ENCODE measurements at places on chromosomes 13 and 19.

- DNase-seq = no peak
Measured at GRCh38 chr13:24011266-24011665, 114.0 kb upstream of the C1QTNF9B start.

DNA sequence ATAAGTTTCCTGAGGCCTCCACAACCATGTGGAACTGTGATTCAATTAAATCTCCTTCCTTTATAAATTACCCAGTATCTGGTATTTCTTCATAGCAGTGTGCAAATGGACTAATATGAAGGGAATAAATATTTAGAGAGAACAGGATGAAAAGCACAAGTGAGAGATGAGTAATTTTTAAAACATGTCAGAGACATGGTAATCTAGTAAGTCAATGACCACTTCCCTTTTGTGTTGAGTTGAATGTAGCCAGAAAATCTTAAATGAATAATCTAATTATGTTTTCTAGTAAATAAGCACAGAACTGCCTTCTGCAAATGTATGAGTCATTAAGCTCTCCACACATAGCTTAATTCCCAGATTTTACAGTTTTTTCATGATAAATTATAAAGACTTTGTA lies 524.1 kb upstream of the SLITRK5 start:
- no peak for DNase-seq

GRCh38 chr13:66040506-66040905 lies 1189.6 kb downstream of the PCDH9 start:
- DNase-seq = no peak

DNA sequence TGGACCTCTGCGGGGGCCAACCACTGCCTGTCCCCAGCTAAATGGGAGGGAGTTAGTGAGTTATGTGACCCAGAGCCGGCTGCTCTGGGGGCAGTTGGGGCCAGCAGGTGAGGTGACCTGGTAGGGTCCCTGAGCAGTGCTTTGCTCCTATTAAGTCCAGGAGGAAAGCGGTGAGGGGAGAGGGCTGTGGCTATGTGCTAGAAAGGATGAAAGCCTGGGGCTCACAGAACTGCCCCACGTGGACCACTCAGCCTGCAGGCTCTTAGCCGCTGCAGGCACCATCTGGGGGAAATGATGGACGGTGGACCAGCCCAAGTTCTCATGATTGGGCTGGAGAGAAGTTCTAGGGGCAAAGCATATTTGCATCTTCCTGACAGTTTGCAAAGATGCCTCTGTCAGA lies 67.6 kb upstream of the ZNF536 start:
- no peak for DNase-seq

DNA sequence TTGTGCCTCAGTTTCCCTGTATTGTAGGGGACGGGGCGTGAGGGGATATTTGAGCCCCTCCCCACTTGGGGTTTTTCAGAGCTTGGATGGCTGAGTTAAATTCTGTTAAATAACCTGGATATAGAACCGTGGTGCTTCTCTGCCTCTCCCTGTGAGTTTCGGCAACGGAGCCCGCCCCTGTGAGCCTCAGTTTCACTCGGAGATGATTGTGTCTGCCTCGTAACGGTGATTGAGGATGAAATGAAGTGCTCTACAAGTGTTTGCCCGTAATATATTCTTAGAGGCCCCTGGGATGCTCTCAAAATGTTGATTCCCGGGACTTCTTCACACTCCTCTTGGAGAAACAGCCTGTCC lies 509 bp downstream of the KXD1 start:
- DNase-seq = no peak

GRCh38 chr19:51448411-51449016 lies 9.7 kb downstream of the SIGLEC8 start:
- no peak for DNase-seq

DNA sequence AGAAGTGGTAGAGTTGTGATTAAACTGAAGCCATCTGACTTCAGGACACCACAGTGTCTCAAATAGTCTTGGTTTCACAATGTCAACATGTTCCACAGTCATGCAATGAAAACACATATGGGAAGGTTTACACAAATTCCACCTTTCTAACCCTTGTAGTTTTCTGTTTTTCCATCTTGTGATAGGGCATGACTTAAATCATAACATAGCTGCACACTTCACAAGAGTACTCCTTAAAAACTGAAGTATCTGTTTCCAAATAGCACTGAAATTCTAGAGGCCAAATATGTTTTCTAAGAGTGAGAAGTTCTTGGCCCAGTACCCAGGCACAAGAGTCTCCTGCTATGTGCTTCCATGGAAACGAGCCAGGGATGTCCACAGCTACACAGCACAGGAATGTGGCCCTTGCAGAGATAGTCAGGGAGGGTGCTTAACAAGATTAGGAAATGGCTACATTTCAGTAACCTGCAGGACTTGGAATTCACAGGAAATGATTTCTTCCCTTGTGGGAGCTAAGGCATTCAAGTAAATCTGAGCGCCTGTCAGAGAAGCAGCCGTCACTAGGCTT lies 269.1 kb downstream of the NDFIP2 start:
- no peak for DNase-seq

DNA sequence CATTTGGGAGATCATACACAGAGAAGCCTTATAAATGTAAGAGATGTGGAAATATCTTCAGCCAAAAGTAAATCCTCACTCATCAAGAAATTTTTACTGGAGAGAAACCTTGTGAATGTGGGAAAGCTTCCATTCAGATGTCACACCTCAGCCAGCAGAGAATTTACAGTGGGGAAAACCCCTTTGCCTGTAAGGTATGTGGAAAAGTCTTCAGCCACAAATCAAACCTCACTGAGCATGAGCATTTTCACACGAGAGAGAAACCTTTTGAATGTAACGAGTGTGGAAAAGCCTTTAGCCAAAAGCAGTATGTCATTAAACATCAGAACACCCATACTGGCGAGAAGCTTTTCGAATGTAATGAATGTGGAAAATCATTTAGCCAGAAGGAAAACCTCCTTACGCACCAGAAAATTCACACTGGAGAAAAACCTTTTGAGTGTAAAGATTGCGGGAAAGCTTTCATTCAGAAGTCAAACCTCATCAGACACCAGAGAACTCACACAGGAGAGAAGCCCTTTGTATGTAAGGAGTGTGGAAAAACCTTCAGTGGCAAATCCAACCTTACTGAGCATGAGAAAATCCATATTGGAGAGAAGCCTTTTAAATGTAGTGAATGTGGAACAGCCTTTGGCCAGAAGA lies 21.5 kb downstream of the ZNF146 start:
- no peak for DNase-seq

DNA sequence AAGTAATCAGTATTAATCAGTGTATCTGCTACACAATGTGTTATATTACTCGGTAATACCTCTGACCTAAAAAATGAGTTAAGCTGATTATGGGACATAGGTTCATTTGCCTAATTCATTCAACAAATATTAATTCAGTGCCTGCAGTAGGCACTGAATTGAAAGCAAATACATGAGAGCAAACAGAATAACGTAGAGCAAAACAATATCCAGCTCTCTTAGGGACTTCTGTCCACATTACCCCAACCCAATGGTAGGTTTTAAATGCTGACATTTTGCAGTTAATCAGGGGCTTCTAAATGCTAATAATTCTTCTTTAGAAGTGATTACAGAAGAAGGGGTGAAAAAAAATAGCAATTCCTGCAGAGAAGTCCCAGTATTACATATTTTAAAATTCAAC lies 4.9 kb downstream of the RCBTB2 start:
- DNase-seq = no peak

- no peak for DNase-seq
Measured at GRCh38 chr19:39060171-39060570, 24.0 kb upstream of the ACP7 start.

DNA sequence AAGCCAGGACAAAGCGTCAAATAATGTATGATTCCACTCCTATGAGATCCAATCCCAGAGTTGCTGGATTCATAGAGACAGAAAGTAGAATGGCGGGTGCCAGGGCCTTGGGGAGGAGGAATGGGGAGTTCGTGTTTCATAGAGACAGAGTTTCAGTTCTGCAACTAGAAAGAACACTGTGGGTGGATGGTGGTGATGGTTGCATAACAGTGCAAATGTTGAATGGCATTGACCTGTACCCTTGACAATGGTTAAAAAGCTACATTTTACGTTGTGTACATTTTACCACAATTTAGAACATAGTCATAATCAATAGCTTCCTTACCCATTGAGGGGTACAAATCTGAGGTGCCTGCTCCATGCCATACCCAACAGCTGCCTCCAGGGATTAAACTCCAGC lies 33.4 kb downstream of the MBD3L2B start:
- DNase-seq = no peak

DNA sequence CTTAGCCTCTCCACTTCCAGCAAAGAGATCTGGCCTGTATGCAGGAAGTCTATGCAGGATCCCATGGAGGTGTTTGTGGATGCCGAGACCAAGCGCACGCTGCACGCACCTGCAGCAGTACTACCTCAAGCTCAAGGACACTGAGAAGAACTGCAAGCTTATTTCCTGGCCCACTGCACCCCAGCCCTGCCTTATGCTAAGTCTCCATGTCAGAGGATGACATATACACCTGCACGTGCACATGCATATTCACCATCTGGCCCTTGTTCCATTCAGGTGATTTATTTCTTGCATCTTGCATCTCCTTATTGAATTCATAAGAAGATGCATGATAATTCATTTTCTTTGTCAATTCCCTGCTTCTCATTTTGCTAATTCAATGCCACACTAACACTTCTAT lies 472.8 kb upstream of the SGCG start:
- no peak for DNase-seq

DNA sequence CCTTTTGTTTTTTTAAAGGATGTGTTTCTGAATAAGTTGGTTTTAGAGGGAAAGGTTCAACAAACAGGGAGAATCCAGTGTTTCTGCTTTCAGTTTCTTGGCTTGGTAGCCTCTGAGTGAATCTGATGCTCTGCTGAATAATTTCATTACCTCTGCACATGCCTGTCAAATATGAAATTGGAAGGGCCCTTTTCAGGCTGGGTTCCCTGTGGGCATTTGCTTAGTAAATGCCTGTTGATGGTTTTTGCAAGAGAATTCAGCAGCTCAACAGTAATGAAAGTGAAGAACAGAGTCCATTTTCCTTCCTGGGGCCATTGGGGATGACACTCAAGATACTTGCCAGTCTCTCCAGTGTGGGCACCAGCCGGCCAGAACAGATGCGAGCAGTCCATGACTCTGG lies 74.3 kb downstream of the GPR12 start:
- no peak for DNase-seq

DNA sequence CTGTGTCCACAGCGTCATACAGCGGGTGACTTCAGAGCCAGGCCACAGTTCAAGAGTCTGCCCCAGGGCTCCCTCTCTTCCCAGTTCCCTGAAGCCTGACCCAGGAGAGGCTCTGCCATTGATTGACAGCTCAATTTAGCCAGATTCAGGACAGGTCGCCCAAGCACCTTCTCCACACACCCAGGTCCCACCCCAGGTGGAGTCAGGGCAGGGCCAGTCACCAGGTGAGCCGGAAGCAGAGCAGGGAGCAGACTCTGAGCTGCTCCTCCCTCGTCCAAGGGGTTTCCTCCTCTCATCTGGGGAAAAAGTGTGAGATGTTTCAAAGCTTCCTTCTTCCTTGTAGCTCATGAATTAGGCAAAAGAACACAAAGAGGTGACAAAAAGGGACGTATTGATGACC lies 5.6 kb downstream of the CEACAM7 start:
- no peak for DNase-seq

DNA sequence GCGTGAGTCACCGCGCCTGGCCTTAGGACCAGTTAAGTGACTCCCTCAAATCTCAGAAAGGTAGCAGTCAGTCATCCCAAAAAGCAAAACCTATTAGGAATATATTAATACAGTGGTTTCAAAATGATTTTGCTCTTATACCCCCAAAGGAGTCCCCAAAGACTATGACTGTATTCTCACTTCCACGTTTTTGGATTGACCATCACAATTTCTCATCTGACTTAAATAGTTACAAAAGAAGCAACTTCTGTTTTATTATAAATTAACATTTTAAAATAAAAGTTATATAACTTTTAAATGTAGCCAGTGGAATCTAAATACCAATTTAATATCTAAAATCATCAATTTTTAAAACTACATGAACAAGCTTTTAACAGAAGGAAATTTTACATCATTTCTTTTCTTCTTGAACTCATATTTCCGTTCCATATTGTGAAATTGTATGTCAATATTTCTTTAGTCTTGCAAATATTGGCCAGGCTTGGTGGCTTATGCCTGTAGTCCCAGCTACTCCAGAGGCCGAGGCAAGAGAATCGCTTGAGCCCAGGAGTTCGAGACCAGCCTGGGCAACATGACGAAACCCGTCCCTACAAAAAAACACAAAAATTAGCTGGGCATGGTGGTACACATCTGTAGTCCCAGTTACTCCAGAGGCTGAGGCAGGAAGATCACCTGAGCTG lies 1.5 kb upstream of the SPART start:
- no peak for DNase-seq

GRCh38 chr13:33355201-33355895 lies 69.8 kb upstream of the STARD13 start:
- no peak for DNase-seq

DNA sequence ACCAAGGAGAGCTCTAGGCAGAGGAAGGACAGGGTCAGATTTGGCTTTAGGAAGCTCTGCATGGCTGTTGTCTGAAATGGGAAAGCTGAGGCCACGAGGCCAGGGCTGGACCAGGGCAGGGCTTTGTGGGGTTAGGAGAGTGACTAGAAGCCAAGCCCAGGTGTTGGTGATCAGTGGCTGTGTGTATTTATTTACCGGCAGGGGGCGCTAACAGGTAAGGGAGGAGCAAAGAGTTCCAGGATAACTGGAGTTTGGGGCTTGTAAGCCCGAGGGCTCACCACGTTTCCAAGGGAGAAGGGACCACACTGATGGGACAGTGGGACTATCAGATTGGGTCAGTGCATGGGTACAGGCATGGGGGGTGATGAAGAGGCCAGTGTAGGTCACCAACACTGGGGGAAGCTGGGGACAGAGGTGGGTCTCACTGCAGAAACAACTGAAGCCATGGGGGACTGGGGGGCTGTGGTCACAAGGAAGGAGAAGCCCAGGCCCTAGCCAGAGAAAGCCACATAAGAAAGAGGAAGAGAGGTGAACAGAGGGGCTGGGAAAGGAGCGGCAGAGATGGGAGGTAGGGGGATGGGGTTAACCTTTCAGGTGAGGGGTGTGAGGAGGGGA lies 3.9 kb downstream of the TMEM147 start:
- no peak for DNase-seq

DNA sequence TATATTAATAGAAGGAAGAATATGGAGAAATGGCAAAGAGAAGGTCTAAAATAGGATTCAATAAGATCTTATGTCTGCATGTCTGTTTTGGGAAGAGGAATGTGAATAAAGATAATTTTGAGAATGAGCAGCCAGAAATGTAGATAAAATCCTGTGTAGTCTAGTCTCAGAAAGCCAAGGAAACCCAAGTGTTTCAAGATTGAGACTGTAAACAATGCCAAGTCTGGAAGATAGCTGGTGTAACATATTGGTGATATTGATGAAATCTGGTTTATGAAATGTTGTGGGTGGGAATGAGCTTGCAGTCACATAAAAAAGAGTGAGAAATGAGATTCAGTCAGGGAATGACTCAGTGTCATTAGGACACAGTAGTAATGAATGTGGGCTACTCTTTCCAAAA lies 1180.3 kb upstream of the PCDH20 start:
- no peak for DNase-seq
